Temporal lobe (tissue), 4 donors: ENCODE measurements at places on chromosomes 7 and 10. TPM values are rescaled to one million over a fixed set of nuclear protein-coding genes. Genes with fewer than 3 reads are reported as not detected.

Gene GIMAP4
- 4.7 TPM for total RNA-seq

Gene GCK
- total RNA-seq: 3.9 TPM

Gene AOAH
- 3.4 TPM for total RNA-seq

Gene GRM3
- 86.5 TPM for total RNA-seq

Gene EN2
- total RNA-seq: not detected

Gene SCRN1
- 102 TPM for total RNA-seq

Gene ANK3
- 305 TPM for total RNA-seq

Gene IQUB
- 2.0 TPM for total RNA-seq
